Foreskin melanocyte (primary cell): ENCODE measurements at places on chromosomes 4 and X.

- DNase-seq: no peak
Measured at GRCh38 chr4:94349193-94349592, 6.6 kb upstream of the HPGDS start.

DNA sequence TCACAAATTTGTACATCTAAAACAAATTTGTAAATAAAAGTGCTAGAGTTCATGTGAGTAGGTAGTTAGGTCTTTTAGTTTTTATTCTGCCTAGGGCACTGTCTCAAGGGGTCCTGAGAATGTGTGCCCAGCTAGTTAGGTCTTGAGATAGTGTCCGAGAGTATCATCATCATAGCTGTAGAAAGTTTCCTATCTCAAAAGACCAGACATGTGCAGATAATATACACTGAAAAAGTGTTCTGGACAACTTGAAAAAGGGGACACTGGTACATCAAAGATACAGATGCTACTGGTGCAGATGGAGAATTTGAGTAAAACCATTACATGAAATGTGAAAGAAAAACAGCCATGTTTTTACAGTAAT lies 1.8 kb upstream of the ZCCHC4 start:
- no peak for DNase-seq

DNA sequence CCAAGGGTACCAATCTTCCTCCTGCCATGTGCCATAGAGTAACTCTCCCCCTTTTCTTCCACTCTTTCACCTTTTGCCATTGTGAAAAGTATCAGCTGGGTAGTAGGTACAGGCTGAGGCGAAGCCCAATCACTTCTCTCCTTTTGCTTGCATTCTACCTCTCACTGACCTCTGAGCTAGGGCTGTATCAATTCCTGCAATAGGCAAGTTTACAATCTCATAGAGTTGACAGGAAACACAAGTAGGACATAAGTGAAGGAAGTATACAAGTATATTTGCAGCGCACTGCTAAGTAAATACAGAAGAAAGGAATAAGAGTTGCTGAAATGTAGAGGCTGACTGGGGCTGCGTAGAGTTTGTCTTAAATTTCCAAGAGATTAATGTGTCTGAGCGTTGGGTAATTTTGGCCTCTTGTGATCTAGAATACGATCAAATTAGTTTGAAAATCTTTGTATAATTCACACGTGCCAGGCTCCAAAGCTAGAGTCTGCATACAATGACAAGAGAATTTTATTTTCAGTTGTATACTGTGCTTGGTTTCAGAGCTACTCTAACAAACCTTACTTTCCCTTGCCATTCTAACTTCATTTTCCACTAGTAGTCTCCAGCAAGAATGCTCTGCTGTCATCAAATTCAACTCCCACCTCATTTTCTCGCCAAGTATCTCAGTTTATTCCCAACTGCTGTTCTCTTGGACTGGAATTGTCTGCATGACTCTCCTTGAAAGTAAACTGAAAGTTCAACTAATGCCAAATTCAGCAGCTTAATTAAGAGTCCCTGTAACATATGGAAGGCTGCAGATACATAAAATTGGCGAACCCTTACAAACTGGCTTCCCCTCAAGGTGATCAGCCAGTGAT lies 90.3 kb downstream of the ATP11C start:
- DNase-seq: no peak

- DNase-seq: no peak
Measured at GRCh38 chr4:6502147-6502546, 29.7 kb upstream of the PPP2R2C start.

DNA sequence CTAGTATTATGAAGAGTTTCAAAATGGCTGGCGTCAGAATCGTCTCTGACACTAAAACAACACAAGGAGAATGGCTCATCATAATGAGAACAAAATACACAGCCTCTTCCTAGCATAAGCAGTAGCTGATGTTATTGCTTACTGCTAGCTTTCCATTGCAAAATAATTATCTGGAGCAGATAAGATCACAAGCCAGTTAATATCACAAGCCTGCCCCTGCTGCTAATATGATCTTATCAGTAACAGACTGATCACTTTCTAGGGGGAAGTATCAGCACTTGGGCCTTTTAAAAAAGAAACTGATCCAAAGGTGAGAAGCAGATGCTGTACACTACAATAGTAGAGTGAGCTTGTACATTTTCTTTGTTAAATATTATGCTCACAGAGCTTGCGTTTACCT lies 554.8 kb upstream of the PABPC4L start:
- DNase-seq: no peak

GRCh38 chr4:83686166-83686565 lies 150.3 kb downstream of the GPAT3 start:
- peak; percentile 11 for DNase-seq

DNA sequence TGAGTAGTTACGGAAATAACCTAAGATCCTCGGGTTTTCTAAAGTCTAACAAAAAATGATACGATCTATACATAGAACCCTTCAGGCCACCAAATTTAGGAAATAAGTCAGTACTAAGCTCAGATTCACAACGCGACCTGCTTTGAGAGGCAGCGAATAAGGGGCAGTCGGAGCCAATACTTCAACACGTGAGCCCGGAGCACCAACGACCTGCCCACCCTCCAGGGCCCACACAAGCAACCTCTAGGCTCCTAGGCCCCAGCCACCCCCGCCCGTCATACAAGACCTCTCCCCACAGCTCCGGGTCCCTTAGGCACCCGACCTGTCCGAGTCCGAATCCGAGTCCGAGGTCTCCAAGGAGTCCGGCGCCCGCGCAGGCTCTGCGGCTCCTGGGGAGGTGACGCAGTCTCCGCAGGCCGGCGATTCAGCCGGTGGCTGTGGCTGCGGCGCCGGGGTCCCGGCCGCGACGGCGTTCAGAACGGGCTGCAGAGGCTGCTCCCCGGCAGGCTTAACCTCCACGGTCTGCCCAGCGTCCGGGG lies 580 bp downstream of the NAF1 start:
- peak; percentile 29 for DNase-seq

DNA sequence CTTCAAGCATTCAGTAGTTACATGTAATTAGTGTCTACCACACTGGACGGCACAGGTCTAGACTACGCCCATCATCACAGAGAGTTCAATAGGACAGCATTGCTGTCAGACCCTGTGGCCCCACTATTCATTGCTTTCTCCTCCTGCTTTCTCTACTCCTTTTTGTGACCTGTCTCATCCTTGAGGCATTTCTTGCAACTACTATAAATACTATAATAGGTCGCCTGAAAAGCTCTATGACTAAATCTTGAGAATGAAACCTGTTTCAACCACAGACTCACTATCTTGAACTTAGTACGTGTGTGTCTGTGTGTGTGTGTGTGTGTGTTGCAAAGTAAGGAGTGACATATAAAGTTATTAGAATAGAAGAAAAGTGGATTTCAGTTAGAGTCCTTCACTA lies 252.9 kb upstream of the KLF3 start:
- DNase-seq: no peak

DNA sequence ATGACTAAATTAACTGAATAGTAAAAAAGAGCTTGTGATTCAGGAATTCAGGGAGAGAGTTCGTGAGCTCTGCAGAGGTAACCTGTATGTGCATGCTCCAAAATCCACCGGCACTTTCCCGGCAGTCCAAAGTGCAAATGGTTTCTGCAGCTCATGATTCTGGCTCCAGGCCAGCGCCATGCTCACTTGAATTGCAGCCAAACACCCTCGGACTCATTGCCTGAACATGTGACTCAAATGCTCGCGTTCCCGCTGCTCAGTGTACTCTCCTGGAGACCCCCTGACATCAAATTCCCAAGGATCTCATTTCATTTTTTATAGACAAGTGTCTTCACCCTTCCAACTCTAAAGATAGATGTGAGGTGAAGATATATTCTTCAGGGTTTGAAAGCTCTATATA lies 44.1 kb upstream of the SH3RF1 start:
- DNase-seq: no peak

GRCh38 chr4:53705151-53705764 lies 114.0 kb upstream of the LNX1 start:
- DNase-seq: no peak

DNA sequence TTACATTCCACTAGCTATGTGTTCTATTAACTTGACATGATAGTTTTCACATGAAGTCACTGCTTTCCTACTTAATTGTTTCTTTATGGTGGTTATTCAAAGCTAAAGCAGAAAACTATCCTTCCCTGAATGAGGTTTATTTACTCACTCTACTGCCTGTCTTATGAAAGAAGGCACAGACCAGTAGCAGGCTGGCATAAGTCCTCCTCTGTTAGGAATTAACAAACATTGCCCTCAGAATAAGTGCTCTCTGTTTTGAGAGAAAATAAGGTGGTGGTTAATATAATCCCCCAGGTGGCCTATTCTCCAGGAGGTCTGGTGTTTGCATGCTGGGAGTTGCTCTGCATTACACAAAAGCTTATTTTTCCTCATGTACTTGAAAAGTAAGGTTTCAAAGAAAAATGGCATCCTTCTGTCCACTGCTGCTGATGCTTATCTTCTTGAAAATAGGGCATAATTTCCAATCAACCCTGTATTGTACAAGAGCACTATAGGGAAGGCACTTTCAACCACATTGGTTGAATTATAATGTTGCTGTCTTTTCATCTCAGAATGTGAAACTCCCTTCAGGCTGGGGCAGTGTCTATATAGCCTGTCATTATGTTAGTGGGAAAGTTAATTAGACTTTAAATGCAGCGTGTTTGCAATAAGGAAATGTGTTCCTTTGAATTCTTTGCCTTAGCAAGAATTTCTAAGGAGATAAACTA lies 119.7 kb upstream of the TBC1D9 start:
- DNase-seq: peak; percentile 52

DNA sequence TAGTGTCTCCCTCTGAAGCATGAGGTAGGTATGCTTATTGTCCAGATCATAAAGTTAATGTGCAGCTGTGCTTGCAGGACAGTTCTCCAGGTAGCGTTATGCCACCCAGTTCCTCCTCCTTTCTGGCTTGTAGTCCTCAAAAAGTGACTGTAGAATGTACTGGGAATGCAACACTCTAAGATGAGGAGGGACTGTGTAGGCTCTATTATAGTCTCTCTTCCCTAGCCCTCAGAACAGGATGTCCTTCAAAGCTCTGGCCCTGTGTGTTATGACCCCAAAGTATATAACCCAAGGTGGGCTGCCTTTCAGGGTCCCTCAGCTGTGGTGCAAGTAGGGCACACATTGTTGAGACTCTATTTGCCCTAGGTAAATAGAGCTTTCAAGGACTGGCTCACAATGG lies 20.8 kb upstream of the MANBA start:
- DNase-seq: no peak

DNA sequence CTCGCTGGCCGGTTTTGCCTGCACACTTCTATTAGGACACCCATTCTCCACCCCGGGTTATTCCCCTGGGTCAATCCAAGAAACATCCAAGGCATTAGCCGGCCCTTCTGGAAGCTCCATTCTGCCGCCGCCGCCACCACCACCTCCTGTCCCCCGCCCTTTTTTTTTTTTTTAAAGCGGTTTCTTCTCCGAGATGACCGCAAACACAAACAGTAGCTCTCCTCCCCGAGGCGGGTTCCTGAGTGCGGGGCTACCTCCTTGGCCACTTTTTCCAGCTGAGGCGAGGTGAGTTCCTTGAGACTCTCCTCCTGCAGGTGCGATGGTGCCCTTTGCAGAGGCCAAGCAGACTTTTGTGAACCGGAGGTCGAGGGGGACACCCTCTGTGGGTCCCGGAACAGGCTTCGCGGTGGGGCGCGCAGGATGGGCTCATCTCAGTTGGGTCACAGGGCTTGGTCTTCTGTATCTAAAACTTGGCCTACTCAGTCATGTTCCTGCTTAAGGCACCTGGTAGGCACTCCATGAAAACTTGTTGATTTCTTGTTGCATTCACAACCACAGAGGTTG lies 930 bp downstream of the NWD2 start:
- no peak for DNase-seq

DNA sequence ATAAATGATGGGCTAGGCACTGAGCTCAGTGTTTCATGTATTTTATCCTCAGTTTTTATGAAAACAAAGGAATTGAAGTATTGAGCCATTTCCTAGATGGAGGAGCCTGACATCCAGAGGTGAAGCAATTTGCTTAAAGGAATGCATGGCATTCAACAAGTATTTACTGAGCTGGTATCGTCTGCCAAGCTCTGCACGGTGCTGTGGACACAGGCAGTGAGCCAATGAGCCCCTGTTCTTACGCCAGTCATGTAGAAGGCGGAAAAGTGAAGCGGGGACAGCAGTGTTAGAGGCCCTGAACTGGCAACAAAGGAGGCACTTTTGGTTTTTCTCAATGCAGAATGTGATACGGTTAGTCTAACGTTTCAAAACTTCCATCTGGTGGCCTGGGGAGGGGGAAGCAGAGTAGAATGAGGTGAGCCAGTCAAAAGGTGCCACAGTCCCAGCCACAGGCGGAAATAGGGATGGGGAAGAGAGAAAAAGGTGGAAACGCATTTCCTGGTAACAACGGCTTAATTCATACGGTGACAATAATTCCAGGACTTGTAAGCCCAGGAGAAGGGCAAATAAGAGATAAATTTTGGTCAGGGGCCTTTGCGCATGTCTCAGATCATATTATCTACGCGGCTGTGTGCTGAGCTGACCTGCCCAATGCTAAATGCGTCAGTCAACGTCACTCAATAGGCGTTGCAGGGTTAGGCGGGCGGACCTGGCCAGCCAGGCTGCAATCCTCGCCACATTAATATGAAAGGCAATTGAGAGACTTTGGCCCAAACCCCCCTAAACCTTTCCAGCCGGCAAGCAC lies 133.9 kb downstream of the AFAP1 start:
- no peak for DNase-seq

DNA sequence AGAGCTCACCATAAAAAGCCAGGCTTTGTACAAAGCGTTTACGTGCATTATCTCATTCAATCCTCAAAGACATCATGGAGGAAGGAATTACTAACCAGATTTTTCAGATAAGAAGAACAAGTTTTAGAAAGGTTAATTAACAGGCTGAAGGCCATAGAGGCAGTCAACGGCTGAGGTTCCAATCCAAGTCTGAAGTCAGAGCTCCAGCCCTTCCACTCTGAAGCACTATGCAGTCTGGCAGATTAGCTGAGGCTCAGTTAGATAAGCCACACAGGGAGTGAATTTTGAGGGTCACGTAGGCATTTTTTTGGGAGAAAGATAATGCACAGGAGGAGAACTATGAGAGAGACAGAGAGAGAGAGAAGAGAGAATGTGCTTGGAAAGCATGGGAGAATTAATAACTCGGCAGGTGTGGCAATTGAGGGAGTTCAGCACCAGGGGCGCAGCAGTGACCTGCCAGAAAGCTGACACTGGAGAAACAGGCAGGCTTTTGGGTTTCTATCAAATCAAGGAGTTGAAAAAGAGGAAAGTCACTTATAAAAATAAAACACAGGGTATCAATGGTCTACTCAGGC lies 116.5 kb upstream of the NAP1L5 start:
- DNase-seq: no peak

DNA sequence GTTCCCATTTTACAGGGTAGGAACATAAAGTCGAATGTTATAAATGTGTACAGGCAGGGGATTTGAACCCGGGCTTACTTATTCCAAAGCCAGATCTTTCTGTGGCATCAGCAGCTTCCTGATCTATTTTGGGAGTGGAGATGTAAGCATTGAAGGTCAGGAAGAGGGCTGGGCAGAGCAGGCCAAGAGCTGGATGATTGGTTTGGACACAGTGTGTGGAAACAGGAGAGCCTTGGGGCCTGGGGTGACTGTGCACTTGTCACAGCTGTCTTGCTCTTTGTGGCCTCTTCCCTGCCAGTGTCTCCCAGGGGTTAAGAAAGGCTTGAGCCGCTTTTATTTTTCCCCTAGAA lies 127.9 kb upstream of the ENPP6 start:
- no peak for DNase-seq
